Natural killer cell (primary cell): ENCODE measurements at places on chromosomes 16 and 17.
A peak's percentile ranks its signal among the peaks of the same experiment; 100 is the strongest.

- DNase-seq, result peak; percentile 49
Measured at GRCh38 chr16:28297784-28298510, 5.6 kb downstream of the SBK1 start.

- peak; percentile 73 for DNase-seq
Measured at GRCh38 chr17:82153745-82154375, 55.8 kb upstream of the FASN start.

GRCh38 chr17:30253312-30253711, 17.8 kb upstream of the SLC6A4 start:
- DNase-seq, result no peak

DNA sequence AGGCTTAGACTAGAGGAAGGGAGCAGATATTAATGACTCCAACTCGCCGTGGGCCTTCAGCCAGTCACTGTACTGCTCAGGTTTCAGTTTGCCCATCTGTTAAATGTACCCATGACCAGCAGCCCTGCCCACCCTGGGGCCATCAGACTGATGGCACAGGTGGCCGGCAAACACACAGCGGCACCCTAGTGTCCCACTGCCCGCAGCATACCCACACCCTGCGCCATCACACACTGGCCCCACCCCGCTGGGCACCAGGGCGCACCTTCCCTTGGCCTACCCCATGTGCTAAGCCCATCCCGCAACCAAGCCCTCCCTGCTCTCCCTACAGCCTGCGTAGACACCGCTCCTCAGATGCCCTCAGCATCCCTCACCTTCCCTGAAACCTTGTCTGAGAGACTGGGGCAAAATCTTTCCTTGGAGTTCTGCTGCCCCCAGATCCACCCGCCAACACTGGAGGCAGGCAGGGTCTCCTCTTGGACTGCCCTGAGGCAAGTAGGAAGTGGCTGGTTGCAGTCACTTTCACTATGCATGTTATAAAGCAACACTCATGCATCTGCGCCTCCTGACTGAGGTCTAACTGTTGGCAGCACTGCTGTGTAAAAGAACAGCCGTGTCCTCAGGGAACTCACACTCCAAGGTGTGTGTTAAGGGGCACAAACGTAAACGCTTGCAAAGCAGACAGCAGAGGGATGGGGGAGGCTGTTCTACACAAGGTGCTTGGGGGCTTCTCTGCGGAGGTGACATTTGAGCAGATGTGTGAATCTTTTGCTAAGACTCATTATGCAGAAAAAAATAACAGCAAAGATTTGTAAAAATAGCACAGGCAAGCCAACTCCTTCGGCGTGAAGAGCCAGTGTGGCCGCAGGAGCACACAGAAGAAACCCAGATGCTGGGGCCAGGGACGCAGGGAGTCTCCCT, 6.7 kb upstream of the BCAR1 start:
- DNase-seq, result no peak

- DNase-seq, result no peak
Measured at GRCh38 chr16:8956265-8957062, 7.2 kb downstream of the USP7 start.

GRCh38 chr16:80092681-80093080, 448.1 kb upstream of the DYNLRB2 start:
- DNase-seq, result no peak

DNA sequence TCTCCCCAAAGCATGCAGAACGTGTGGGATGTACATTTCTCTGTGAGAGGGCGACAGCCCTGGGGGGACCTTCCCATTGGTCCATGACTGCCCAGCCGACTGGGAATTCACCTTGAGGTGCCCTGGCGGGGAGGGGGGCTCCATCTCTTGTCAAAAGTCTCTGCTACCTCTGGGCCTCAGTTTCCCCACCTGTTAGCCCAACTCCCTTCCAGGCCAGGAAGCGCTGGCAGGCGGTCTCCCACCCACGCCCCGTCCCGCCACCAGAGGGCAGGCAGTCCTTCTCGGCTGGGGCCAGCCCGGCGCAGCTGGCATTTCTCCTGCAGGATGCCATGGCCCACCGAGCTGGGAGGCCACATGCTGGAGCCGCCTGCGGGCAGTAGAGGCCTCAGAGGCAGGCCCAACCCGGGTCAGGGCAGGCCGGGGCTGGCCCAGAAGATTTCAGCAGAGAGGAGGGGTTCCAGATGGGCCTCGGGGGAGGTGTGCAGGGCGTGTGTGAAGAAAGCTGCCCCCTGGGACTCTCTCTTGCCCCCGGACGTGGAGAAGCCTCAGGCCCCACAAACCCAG, 16.6 kb downstream of the CD7 start:
- peak; percentile 67 for DNase-seq

- no peak for DNase-seq
Measured at GRCh38 chr17:61415374-61416210, 15.9 kb downstream of the TBX2 start.

DNA sequence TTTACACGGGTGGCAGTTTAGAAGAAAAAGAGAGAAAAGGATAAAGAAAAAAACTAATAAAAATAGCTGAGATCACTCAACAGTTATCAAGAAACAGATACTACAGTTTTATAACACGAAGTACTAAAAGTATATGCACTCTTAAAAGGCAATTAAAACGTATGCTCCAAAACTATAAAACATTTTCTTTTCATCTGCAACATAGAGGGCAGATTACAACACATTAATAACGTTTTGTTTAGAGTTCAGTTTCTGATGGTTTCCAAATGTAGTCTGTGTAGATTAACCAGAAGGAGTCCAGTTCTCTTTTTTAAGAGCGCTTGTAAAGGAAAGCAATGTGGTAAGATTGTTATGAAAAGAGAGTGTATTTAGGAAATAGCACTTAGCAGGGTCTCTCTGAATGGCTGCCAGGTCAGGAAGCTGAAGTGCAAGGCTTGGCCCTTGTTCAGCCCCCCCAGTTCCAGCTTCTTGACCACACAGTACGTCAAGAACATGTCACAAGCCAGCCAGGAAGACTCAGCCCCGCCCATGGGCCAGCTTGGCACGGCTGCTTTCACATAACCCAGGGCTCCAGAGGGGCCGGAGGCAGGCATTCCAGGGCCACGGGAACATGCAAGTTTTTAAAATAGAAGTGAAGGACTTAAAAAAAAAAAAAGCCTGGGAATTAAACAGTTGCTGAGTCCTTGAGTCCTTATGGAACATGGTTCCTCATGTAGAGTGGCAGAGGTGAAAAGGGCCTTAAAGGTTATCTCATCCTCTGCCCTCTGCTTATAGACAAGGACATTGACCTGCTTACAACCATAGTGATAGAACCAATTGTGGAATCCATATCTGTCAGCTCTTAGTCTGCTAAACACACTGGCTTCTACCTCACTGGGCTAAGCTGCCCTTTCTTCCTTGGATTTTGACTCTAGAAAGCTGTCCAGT, 147.4 kb upstream of the TBX2 start:
- DNase-seq, result peak; percentile 41

DNA sequence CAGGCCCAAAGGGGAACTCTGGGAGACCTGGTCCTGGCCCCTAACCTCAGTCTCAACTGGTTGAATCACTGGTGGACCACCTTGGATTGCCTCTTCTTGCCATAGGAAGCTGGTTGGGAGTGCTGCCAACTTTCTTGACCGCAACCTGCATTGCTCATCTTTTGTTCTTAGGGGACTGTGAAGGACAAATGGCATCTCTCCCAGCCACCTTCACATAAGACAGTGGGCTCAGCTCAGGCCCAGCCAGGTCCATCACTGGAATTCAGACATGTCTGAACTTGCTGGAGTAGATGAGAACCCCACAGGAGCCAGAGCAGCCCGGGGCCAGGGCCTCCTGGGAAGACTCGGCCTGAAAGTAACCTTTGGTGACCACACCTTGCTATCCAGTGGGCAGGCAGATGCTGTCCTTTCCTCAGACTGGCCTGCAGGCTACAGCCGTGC, 18.8 kb downstream of the ADORA2B start:
- no peak for DNase-seq

GRCh38 chr17:13981881-13982280, 87.4 kb upstream of the COX10 start:
- no peak for DNase-seq

- DNase-seq, result no peak
Measured at GRCh38 chr16:61770301-61770700, 265.9 kb downstream of the CDH8 start.

DNA sequence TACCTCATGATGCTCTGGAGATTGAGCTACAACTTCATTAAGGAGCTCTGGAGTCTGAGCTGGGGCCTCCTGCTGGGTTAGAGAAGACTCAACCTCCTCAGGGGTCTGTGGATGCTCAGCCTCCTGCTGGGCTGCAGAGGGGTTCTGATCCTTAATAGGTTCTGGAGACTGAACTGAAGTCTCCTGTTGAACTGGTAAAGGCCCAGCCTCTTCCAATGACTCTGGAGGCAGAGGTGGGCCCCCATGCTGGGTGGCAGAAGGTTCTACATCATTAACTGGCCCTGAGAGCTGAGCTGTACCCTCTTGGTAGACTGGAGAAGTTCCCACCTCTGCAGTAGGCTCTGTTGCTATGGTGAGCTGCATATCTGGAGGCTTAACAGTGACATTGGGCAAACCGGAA, 48.1 kb upstream of the TMEM97 start:
- no peak for DNase-seq

DNA sequence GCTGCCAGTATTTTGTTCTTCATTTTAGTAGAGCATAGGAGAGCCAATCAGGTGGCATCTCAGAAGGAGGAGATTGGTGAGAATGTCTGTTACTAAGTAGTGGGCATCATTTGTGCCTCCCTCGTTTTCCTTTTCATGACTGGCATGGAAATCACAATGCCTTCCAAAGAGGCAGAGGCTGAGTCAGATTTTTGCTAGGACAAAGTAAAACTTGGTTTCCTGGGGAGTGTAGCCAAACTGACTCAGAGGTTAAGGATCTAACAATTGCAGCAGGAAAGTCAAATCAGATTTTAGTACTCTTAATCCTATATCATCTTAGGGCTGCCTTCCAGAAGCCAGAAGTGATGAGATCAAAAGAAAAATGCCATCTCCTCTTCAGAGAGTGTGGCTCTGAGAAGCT, 138.7 kb downstream of the ANKFN1 start:
- DNase-seq, result no peak

DNA sequence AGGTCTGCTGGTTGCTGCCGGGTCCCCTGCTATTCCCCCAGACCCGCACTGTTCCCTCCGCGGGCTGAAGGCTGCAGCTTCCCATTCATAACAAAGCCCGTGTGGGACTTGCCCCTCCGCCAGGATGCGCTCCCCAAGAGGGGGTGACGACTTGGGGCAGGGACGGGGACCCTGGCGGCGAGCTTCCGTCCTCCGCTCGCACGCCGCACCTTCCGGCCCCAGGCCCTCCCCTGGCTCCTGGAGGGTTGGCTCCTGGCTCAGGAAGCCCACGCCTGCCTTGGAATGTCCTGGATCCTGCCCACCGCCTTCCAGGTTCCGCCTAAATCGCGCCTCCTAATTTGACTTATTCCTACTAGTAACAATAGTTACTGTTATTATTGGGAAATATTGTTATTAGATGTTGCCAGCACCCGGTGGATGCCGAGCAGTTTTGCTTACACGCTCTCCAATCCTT, 1.1 kb upstream of the TFAP4 start:
- DNase-seq, result peak; percentile 42

DNA sequence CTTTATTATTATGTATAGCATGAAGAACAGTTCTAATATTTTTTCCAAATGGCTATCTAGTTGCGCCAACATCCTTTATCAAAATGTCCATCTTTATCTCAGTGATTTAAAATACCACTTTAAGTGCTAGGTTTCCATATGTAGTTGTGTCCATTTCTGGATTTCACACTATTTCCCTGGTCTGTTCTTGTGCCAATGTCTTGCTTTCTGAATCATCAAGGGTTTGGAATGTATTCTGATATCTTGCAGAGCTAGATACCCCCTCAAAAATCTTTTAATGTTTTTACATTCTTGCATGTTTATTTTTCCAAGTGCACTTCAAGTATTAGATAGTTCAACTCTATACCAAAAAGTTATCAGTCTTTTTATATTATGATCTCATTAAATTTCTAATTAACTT, 14.3 kb downstream of the MBTD1 start:
- DNase-seq, result no peak

- no peak for DNase-seq
Measured at GRCh38 chr17:8921147-8921546, 44.4 kb downstream of the PIK3R5 start.

GRCh38 chr17:61406971-61407911, 7.6 kb downstream of the TBX2 start:
- no peak for DNase-seq

DNA sequence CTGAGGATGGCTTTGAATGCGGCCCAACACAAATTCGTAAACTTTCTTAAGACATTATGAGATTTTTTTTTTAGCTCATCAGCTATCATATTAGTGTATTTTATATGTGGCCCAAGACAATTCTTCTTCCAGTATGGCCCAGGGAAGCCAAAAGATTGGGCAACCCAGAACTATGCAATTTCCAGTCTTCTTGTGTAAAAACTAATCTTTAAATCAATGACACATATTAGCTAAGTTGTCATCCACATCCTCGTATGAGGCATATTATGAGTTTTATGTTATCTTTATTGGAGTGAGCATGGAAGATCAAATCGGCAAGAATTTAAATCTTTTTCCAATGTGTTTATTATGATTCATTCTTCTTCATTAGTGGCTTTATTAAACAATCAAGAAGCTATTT, 198.6 kb upstream of the HSBP1 start:
- DNase-seq, result no peak

- DNase-seq, result no peak
Measured at GRCh38 chr16:2883458-2883908, 468 bp downstream of the FLYWCH2 start.

- DNase-seq, result no peak
Measured at GRCh38 chr16:67406111-67406971, 9.9 kb downstream of the ZDHHC1 start.

GRCh38 chr16:85220125-85220839, 108.0 kb upstream of the CIBAR2 start:
- DNase-seq, result no peak

DNA sequence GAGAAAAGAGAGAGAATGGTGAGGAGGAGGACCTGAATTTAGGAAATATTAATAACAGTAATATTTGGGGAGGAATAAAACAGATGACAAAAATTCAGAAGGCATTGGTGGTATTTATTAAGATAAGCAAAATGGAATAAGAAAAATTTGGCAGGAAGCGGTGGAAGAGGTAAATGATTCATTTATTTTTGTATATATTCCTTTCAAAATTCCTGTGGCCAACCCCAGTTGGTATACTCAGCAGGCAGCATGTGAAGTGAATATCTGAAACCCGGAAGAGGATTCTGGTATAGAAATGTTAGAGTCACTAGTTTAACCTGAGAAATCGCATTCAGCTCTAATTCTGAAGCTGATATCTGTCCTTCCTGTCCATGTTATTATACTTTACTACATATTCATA, 792.0 kb downstream of the KCNJ2 start:
- DNase-seq, result no peak

- DNase-seq, result peak; percentile 94
Measured at GRCh38 chr17:77887464-77888241, 70.8 kb upstream of the TNRC6C start.

GRCh38 chr16:15781650-15782049, 75.2 kb downstream of the MYH11 start:
- no peak for DNase-seq

GRCh38 chr16:47617732-47618131, 156.6 kb downstream of the PHKB start:
- no peak for DNase-seq

GRCh38 chr16:57048095-57048494, 44.3 kb upstream of the CPNE2 start:
- DNase-seq, result no peak
